Foreskin keratinocyte (primary cell): ENCODE measurements at places on chromosomes 6 and 20.

DNA sequence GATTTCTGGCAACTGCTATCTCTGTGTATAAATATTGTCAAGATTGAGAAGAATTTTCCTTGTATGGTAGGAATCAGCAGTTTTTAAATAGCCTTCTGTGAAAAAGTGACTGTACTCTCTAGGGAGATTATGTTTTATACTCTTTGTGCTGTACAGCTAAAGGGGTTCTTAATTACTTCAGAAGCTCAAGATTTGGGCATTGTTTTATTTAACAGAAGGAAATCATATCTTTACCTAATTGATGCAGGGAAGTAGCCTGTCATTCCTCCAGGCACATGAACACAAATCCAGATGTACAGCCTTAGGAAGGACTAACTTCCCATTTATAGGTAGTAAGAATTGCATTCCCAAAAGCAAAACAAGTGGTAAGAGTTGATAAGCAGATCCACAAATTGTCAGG is 1.3 kb downstream of the CALHM5 start:
- DNase-seq = no peak

DNA sequence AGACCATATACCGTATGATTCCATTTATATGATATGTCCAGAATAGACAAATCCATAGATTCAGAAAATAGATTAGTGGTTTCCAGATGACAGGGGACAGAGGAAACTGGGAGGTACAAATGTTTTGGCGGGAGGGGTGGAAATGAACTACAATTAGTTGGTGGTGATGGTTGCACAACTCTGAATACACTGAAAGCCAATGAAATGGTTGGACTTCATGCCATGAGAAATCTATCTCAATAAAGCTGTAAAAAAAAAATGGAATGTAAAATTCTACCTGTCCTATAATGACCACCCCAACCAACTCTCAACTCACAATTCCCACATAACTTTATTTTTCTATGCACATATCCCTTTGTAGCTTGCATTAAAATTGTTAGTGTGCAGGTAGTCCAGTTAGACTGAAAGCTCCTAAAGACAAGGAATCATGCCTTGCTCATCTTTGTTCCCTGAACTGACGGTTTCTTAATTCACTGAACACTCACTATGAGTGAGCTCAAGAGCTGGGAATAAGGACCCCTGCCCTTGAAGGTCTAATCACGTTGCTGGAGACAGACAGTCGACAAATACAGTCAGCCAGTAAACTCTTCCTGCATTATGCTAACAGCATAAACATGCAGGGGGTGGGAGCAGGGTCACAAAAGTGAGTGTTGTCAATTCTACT is 1.4 kb downstream of the DCDC2 start:
- no peak for DNase-seq

- DNase-seq = no peak
These were observed 5.9 kb downstream of the GPX5 start for GRCh38 chr6:28531479-28532128.

- peak; percentile 69 for DNase-seq
These were observed 132.8 kb downstream of the CDK19 start for GRCh38 chr6:110682460-110682853.

- no peak for DNase-seq
These were observed 7.4 kb downstream of the ADGRF5 start for GRCh38 chr6:46914279-46914810.

DNA sequence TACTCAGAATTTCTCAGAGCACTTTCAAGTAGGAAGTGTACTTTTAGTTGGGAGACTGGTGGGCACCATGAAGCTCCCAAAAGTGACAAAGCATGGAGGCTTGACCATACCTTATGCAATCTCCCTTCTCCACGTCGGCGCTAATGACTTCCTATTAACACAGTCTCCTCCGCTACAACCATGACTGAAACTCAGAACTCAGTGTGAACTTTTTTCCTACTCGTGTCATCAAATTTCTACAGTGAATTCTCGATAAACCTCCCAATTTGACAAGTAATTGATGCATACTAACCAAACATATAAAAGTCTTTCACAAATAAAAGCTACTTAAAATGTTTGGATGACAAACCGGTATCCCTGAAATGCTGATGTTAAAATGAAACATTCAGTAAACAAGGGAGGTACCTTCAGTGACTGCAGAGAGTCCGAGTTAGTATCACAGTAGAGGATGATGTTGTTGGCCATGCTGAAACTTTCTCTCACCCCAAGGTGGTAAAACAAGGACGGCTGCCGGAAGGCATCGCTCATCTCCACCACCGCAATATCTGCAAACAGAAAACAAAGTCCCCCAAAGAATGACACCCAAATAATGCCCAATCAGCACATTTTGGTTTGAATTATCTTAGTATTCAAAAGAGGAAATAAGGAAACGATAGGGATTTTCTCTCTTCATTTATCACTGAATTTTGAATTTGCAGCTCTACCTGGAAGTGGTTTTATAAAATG is 72.1 kb downstream of the MAP3K5 start:
- no peak for DNase-seq

DNA sequence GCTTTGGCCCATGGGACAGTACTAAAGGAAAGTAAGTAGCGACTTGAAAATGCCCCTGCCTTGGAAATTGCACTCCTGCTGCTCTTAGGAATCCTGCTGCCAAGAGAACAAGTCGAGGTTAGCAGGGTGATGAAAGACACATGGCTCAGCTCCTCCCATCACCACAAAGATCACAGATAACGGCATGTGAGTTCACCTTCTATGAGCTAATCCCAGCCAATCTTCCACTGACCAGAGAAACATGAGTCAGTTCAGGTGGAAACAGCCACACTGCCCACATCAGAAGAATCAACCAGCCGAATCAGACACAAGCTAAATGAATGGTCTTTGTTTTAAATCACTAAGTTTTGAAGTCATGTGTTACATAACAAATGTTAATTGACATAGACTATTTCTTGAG is 106.3 kb downstream of the PRKN start:
- peak; percentile 6 for DNase-seq

- no peak for DNase-seq
These were observed 1.1 kb upstream of the PHF10 start for GRCh38 chr6:169725125-169726048.

DNA sequence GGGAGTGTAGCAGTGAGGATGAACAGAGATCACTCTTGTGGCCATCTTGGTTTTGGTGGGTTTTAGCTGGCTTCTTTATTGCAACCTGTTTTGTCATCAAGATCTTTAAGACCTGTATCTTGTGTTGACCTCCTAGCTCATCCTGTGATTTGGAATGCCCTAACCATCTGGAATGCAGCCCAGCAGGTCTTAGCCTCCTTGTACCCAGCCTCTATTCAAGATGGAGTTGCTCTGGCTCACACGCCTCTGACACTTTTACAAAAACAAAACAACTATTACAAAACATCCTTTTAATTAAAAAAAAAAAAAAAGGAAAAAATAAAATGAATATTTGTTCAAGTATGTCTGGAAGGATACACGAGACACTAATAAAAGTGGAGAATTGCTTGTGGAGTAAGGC is 62.4 kb downstream of the PHACTR2 start:
- no peak for DNase-seq

GRCh38 chr6:93087606-93088005 is 331.8 kb downstream of the EPHA7 start:
- no peak for DNase-seq

DNA sequence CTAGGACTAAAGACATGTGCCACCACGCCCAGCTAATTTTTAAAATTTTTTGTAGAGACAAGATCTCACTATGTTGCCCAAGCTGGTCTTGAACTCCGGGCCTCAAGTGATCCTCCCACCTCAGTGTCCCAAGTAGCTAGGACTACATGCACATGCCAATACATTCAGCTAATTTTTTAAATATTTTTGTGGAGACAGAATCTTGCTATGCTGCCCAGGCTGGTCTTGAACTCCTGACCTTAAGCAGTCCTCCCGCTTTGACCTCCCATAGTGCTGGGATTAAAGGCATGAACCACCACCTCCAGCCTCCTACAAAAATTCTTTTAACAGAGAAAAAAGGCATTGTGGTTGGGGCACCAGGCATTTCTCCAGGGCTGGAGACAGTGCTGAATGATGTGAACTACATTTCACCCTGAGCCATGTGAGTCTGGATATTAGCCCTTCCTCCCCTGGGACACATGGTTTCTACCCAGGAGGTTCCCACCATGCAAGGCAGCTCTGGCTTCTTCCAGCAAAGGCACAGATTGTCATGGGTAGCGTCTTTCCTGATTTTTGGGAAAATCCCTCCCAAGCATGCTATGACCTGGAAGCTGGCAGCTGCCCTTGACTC is 36.3 kb upstream of the CMTR1 start:
- DNase-seq = no peak

- DNase-seq = no peak
These were observed 10.9 kb upstream of the MBOAT1 start for GRCh38 chr6:20223141-20223540.

GRCh38 chr20:34172926-34173325 is 60.9 kb upstream of the EIF2S2 start:
- no peak for DNase-seq

DNA sequence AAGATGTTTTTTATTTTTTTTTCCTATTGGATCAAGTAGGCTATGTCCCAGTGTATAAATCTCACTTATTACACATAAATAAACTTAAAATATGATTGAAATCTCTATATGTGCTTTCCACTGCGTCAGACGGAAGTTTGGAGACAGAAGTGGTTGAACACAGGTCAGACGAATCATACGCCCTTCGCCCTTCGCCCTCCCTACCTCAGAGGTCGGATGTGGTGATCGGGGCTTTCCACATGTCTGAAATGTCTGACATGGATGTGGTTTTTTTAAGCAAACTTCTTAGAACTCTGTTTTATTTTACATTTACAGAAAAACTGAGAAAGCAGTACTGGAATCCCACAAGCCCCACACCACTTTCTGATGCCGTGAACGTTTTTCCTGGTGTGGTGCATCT is 344.4 kb downstream of the THBS2 start:
- no peak for DNase-seq

DNA sequence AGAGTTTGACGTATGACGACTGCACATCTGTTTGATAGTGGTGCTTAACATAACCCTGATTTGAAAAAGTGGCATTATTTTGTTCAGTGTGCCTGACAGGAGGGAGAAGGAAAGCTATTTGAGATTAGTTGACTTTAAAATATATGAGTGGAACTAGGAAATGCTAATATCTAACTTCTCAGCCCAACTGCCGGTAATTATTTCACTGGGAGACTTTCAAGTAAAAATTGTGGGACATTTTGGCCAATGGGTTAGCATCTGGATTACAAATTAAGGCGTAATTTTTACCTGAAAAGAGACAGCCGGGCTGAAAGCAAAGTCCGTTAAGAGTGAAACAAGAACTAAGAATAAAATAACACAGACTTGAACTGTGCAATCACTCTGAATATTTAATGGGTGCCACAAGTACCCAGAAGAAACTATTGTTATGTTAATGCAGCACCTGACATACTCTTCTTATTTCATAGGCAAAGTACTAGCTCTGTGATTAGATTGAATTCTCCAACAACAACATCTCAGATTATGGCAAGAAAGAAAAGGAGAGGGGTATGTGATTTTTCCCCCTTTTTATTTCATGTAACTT is 2.0 kb downstream of the HEY2 start:
- no peak for DNase-seq

GRCh38 chr6:100100776-100101175 is 106.8 kb upstream of the MCHR2 start:
- no peak for DNase-seq

- DNase-seq = no peak
These were observed 56.8 kb downstream of the NOL4L start for GRCh38 chr20:32528171-32528891.

GRCh38 chr6:52675372-52675771 is 4.5 kb downstream of the TMEM14A start:
- DNase-seq = no peak

DNA sequence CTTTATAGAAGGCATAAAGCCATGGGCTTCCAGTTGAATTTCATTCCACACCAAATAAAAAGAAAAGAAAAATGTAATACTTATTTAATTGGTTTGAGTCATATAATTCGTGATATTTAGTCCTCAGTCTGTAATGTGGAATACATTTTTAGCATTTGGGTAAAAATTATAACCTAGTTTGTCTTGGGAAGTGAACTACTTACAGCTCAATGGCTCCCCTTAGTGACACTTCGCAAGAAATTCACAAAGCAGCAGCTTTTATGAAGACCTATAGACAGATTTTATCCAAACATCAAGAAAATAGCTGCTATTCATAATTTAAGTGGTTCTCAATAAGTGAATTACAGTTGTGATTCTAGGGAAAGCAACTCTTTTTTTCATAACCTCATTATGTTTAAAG is 72.1 kb downstream of the RSPO3 start:
- peak; percentile 28 for DNase-seq

DNA sequence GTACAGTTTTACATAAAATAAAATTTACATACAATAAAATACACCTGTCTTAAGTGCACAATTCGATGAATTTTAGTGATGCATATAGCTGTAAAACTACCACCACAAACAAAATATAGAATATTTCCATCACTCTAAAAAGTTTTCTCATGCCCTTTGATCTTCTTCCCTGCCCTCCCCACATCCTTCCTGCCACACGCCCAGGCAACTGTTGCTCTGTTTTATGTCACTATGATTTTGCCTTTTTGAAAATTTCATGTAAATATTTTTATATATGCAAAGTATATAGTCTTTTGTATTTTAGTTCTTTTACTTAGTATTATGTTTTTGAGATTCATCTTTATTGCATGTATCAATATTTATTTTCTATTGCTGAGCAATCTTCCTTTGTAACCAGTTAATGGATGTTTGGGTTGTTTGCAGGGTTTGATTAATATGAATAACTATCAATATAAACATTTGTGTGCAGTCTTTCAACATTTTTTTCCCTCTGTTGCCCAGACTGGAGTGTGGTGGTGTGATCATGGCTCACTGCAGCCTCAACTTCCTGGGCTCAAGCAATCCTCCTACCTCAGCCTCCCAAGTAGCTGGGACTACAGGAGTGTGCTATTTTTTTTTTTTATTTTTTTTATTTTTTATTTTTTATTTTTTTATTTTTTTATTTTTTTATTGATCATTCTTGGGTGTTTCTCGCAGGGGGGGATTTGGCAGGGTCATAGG is 23.8 kb upstream of the SAMHD1 start:
- no peak for DNase-seq

DNA sequence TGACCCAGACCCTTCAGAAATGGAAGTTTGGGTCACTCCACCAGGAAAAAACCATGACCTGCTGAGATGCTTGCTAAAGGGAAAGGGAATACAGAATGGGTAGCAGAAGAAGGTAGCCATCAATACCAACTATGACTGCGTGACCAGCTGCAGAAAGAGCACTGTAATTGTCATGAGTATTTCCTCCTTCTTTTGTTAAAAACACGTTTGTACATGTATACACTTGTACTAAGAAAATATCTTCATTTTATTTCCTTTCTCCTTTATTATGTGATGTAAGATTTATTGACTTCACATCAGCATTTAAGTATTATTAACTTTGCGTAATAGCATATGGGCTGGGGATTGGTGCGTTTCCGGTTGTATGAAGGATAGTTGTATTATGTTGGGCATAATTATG is 12.6 kb upstream of the MUC21 start:
- DNase-seq = no peak

DNA sequence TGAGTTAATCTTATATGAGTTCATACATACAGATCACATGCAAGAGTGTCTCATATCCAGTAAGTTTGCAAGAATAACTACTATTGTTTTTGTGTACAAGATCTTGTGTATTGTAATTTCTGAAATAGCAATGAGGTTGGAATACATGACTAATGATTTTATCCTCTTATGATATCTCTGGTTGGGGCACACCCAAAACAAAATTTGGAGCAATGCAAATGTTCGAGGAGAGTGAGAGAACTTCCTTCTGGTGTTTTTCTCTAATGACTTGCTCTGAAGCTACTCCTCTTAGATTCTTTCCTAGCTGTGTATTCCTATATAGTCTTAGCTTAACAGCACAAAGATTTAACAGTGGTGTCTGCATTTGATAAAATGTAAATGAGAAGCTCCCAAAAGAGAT is 252.5 kb downstream of the LAMA2 start:
- DNase-seq = no peak
